Pulmonary artery endothelial cell (primary cell): ENCODE measurements at places on chromosomes 2 and 18. TPM values are rescaled to one million over a fixed set of nuclear protein-coding genes. Genes with fewer than 3 reads are reported as not detected.

- no peak for DNase-seq
Measured at GRCh38 chr2:240929364-240930095, 23.4 kb downstream of the CROCC2 start.

DNA sequence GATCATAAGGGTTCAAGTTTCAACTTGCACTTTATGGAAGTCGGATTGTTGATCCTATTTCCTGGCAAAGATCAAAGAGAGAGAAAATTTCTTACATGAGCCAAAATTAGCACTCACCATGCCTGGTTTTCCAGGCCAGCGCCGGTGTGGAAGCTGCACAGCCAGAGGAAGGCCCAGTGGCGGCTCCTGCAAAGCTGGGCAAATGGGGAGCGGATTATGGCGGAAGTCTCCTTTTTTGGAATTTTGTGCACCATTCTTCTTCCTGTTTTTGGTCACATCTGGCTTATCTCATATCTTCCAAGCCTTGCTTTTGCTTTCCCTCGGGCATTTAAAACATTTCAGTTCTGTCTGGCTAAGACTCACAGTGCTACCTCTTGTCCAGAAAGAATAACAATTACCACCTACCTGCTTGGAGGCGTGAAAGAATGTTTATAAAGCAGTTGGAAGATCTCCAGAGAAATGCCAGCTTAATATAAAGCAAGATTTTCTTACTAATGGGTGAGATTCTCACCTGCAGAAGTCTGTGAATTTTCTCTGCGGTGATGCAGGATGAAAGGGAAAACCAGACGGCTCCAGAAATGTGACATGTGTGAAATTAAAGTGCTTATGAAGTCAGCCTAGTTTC is 94.3 kb downstream of the ASAP2 start:
- no peak for DNase-seq

DNA sequence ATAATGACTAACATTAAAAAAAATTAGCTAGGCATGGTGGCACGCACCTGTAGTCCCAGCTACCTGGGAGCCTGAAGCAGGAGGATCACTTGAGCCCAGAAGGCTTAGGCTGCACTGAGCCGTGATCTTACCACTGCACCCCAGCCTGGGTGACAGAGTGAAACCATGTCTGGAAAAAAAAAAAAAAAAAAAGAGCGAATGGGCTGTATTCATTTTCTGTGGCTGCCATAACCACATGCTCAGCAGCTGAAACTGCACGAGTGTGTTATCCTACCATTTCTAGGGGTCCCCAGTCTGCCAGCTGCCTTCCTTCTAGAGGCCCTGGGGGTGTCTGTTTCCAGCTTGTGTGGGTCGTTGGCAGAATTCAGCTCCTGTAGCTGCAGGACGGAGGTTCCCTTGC is 247.8 kb downstream of the EIPR1 start:
- no peak for DNase-seq

DNA sequence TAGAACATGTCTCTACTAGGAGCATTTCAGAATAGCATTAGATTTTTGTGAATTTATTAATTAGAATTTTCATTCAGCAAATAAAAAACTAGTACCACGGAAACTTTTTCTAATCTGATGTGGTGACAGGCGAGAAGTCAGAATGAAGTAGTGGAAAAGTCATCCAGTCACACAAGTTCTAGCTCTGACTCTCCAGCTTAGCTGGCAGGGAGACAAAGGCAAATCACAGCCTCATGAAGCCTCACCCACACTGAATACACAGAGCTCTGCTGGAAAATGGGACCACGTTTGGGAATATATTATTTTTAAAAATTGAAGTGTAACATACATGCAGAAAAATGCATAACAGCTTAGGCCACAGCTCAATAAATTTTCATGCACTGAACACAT is 86.1 kb downstream of the L3MBTL4 start:
- no peak for DNase-seq

DNA sequence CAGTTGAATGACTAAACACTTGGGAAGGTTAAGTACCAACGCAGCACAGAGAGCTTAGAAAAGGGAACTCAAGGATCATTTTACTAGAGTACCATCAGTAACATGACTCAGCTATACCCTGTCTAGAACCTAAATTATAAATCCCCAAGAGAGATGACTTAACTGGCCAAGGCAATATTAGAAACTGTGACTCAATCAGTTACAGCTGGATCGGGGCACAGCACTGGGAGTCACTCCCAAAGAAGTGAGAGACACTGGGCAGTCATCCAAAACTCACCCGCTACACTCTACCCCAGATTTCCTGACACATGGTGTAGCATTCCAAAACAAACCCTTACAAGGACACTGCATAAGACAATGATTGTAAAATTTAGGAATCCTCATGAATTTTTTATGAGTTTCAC is 17.7 kb downstream of the IWS1 start:
- DNase-seq = peak; percentile 77

UBXN2A gene
- total RNA-seq = 8.7 and 11.7 TPM in 2 replicates

DOCK10 gene
- total RNA-seq = 21.9 and 25.4 TPM in 2 replicates

DNA sequence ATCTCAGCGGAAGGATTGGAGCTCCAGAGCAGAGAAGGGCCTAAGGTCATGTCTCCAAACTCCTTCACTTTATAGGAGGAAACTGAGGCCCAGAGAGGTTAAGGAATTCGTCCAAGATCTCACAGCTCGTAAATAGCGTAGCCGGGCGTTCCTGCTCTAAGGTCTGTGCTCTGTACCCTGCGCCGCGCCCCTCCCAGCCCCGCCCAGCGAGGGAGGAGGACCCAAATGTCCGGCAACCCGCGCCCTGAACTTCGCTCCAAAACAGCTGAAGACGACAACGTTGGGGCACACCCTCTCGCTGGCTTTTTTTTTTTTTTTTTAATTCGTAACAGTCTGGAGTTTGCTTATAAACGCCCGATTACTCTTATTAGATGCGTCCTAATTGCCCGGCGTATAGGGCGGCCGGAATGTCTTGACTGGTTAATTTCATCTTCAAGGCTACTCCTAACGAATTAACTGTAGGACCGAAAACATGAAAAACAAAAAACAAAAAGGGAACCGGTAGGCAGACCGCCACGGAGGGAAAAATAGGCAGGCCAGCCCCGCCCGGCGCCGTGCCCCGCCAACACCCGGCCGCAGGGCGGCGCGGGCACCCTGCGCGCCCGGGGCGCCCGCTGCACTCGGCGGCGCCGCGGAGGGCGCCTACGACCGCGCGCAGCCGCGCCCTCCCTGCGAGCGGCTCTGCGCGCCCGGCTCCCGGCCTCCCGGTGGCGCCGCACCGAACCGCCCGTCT is 928 bp upstream of the FOSL2 start:
- no peak for DNase-seq
